ENCODE measurements at places on chromosomes 13 and 19.

GRCh38 chr13:41816057-41816456 is 144.9 kb downstream of the VWA8 start:
- no peak for DNase-seq

GRCh38 chr19:48318286-48318987 is 6.9 kb upstream of the EMP3 start:
- no peak for DNase-seq

DNA sequence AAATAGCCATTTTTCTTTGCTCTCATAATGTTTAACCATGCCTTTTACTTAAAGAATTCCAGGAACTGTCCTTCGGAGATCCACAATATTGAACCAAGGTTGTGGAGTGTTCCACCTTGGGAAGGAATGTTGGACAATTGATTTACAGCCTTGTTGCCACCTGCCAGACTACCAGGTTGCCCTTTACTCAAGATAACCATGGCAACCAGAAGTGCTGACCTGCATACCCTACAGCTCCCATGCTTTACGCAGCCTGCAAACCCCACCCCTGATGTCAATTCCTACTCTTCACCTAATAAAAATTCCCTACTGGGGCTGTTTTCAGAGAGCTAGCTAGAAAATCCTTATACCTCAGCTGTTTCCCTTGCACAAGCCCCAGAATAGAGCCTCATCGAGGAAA is 151.0 kb upstream of the RXFP2 start:
- DNase-seq = no peak

GRCh38 chr13:44814836-44815235 is 174.4 kb downstream of the NUFIP1 start:
- DNase-seq = no peak

DNA sequence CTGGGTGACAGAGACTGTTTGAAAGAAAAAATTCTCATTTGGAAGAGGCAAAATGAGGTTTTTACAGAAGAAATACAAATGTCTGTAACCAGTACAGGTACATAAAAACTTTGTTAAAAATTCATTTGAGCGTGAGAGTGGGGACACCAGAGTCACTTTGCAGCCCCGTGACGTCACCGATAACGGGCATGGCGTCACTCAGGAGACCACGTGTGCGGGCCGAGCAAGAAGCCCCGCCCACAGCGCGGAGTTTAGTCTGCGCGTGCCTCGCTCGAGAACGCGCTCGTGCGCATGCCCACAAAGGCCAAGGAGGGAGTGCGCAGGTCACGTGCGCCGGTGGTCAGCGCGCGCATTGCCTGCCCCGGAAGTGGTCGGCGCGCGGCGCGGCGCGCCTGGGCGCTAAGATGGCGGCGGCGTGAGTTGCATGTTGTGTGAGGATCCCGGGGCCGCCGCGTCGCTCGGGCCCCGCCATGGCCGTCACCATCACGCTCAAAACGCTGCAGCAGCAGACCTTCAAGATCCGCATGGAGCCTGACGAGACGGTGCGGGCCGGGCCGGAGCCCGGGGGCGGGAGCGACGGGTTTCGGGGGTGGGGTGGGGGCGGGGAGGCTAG is at the start of gene RAD23A:
Gene RAD23A (plus strand): TSS at position 384 of the 613 bp plus-strand sequence. CDS start 87 bp downstream, at position 471.
- DNase-seq = peak; percentile 88

DNA sequence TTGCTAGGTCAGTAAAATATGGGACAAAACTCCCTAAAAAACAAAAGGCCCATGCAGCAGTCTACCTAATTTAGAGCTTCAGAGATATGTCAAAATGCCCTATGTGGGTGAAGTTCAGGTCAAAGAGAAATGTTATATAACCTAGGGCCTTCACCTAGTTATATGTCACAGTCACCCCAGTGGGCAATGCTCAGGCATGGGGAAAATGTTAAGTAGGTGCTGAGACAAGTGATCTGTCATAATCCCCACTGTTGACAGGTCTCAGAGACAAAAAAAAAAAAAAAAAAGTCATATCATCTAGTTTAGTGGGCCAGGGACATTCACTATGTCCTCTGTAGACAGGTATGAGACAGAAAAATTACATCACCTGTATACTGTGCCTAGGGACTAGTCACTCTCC is 128.6 kb upstream of the ZNF91 start:
- no peak for DNase-seq

GRCh38 chr19:7194566-7194965 is 99.6 kb downstream of the INSR start:
- DNase-seq = no peak

DNA sequence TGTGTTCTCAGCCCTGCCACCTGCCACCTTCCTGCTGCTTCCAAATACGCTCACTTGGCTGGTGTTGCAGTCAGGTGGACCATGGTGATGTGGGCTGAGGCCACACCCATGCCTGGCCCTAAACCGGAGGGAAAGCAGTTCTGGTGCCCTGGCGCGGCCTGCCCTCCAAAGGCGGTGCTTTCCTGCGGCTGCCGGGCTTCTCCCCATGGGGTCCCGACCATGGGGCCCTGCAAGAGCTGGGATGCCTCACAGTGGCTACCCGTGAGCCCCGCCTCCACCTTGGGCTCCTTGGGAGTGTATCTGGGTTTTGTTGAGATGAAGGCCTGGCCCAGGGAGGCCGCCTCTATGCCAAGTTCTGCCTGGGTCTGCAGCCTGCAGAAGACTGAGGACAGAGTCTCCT is 73.7 kb downstream of the ERICH6B start:
- no peak for DNase-seq

- DNase-seq = no peak
These were observed 837.0 kb downstream of the DIAPH3 start for GRCh38 chr13:59326717-59327116.

DNA sequence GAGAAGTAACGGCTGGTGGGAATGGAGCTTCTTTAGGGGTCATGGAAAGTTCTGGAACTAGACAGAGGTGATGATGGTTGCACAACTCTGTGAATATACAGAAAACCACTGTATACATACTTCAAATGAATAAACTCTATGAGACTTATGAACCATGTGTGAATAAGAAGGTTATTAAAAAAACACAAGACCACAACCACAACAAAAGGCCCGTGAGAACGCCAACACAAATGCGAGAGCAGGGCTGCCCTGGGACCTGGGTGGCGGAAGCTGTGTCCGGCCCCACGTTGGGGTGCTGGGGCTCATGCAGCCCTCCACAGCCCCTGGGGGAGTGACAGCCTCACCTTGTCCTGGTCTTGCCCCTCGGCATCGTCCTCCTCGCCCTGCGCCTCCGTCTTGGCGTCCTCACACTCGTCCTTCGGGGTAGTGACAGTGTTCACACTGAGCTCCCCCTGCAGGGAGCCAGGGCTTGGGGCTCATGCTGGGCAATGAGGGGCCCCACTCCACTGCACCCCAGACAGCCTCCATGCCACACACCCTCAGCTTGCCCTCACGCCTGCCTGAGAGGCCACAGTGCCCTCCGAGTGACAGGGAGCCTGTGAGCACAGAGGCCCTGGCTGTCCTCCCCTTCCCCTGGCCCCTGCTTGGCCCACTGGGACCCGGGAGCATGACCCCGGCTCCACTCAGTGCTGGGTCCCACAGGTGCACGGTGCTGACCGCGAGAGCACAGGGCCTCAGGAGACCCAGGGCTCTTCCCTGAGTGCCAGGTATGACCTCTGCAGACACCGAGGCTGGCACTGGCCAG is 16.0 kb downstream of the IZUMO4 start:
- DNase-seq = no peak

- peak; percentile 13 for DNase-seq
These were observed 310.4 kb downstream of the SPRY2 start for GRCh38 chr13:80030491-80030890.

GRCh38 chr19:35501684-35502083 is 11.4 kb upstream of the KRTDAP start:
- DNase-seq = no peak

DNA sequence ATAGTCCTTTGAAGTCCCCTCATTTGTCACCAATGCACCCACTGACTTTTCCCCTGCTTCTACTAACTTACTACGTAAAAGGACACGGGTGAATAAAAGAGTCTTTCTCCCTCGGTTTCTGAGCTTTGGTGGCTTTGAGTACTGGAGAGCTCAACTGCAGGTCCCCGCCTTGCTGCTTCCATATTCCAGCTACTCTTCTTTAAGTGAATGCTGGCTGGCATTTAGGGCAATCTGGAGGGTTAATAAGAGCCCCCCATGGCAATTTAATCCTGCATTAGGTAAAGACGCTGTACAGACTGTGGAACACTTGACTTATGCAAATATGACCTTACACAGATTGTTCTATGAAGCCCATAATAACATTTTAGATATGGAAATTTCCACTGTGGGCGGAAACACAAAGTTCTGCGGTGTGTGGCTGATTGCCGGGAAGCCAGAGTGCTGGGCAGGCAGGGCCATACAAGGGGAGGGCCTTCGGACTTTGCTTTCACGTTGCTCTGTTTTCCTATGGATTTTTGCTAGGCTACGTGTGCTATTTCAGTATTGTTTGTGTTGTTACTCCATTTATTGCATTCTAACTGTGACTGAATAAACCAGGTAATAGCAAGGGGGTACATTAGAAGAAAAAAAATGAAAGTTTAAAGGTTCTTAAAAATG is 97.5 kb downstream of the SLC10A2 start:
- DNase-seq = no peak

- no peak for DNase-seq
These were observed 12.4 kb downstream of the MTRF1 start for GRCh38 chr13:41250993-41251392.

GRCh38 chr19:6057651-6058517 is 52.4 kb downstream of the RFX2 start:
- DNase-seq = no peak

DNA sequence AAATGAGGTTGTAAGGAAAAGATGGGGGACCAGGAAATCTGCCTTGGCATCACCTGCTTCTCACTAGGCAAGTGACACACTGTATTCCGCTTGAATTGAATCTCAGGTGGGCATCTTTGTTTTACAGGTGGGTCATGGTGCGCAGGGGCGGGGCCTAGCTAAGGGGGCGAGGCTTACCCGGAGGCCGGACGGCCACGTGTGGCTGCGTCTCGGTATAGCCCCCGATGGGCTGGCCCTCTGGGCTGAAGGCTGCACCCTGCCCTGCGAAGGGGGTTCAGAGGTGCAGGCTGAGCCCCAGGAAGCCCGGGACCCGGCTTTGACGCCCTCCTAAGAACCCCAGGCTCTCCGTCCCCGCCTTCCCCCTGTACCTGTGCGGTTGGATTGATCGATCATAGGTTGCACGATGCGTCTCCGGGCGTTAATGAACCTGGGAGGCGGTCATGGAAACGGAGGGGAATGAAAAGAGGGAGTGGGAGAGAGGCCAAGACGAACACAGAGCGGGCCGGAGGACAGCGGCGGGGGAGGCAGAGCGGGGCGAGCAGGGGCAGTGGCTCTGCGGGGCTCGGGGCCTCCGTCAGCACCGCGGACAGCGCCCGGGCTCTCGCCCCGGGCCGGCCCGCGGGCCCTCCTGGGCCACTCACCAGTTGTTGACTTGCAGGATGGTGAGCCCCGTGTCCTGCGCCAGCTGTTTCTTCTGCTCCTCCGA is 12.5 kb downstream of the MEIS3 start:
- DNase-seq = no peak

DNA sequence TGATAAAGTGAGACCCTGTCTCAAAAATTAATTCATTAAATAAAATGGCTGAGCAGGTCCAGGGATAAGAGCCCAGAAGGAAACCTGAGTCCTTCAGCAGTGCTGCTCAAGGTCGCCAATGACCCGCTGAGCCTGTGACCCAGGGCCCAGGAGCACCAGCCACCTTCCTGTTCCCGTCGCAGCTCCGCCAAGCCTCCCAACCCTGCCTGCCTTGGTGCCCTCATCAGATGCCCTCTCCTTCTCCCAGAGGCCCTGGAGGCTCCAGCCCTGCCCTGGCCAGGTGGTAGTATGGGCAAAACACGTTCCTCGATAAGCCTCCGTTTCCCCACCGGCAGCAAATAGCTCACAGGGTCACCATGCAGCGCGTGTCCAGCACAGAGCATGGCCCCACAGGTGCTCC is 2.6 kb downstream of the REXO1 start:
- DNase-seq = no peak

DNA sequence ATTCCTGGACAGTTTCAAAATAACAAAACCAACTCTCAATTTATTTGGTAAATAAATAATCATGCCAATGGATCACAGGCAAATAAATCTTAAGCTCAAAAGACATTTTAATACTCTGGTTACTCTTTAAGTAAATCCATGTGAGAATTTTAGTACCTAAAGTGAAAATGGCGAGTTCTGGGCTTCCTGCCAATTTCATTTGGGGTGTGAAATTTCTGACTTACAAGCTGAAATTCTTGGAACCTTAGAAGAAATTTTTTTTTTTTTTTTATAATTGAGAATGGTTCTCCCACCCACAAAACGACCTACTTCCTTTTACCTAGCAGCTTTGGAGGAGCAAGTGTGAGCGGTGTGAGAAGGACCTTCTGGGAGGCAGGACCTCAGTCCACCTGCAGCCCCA is 354.5 kb upstream of the NBEA start:
- DNase-seq = no peak

DNA sequence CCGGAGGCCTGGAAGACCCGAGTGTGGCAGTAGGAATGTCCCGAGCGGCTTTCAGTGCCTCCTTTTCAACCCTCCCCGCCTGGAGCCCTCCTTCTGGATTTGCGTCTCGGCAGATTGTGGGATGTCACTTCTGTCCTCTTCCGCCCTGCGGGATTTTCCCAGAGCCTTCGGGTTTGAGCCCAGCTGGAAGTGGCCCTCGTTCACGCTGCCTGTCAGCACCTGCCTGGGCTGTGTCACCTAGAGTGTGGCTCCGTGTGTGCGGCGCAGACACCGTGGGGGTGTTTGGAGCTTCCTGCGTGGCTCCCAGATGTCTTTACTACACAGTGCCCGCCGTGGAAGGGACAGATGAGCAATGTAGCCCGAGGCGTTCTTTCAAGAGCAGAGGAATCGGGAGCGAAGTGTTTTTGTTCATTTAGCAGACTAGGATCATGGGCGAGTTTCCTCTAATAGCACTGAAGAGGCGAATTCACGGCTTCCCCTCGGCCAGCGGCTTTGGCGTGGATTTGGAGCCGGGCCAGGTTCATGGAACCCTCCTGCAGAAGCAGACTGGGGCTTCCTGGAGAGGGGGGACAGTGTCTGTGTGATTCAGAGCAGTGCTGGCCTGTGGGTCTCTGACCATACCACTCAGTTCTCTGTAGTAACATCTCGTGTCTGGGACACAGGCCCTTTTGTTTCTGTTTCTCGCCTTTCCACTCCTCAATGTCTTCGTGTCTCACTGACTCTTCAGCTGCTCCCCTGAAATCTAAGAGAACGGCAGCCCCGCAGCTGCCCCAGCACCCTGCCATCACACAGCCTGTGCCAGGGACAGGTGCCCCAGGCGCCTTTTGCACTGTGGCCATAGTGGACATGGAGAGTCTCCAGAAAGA is 68.0 kb downstream of the KDM4B start:
- DNase-seq = no peak
